Right kidney (tissue), 9 donors: ENCODE measurements at places on chromosomes 7 and 10.

- no peak for DNase-seq
Observed at GRCh38 chr7:5687936-5688630, 93.4 kb downstream of the RNF216 start.

GRCh38 chr10:104309980-104310978 is 28.0 kb downstream of the ITPRIP start:
- no peak for DNase-seq

DNA sequence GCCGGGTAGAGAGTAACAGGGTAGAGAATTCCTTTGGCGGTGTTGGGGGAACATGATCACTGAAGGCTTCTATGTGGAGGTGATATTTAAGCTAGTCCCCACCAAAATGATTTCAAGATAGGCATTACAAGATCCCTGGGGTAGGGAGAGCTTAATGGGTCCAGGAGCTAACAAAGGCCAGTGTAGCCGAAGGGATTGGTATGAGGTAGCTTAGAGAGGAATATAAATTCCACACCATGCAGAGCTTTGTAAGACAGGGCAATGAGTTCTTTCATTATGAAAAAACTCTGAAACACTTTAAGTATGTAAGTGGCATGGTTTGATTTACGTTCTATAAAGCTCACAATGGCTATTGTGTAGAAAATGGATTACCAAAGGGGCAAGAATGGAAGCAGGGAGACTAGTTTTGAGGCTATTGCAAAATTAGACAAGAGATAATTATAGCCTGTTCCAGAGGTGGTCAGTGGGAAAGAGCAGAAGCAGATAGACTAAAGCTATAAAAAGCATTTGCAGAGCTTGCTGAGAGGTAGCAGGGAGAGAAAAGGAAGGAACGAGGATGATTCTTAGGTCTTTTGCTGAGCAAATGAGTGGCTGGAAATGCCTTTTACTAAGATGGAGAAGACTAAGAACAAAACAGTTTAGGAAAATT is 119.7 kb upstream of the SLC25A13 start:
- DNase-seq: no peak

- no peak for DNase-seq
Observed at GRCh38 chr10:89074120-89074519, 83.5 kb downstream of the FAS start.

DNA sequence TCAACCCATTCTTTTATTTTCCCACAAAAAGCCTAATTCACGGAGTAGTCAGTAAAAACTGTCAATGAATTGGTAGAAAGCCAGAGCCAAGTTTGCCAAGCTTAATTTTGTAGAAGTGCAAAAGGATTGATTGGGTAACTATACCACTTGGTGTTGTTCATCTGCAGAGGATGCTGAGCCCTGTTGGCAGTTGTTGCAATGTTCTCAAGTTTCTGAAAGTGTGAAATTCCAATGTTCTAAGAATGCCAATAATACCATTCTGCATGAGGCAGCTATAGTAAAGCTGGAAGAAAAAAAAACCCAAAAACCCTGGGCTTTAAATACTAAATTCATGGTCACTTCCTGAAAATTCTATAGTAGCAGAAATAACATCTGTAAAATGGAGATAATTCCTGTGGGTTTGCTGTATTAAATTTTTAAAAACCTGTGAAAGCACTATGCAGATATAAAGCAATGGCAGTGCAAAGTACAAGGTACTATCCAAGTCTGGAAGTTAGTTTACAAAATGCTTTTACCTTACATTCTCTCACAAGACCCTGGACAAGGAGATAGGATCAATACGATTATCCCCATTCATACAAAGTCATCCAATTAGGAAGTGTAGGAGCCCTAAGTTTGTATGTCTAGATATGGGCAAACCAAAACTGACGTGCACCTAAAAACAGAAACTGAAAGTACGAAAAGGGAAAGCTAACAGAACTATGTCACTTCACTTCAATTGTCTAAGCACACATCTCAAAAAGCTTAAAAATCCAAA is 6.0 kb upstream of the PON1 start:
- no peak for DNase-seq

- DNase-seq: no peak
Observed at GRCh38 chr10:121627876-121628581, 29.8 kb upstream of the FGFR2 start.

DNA sequence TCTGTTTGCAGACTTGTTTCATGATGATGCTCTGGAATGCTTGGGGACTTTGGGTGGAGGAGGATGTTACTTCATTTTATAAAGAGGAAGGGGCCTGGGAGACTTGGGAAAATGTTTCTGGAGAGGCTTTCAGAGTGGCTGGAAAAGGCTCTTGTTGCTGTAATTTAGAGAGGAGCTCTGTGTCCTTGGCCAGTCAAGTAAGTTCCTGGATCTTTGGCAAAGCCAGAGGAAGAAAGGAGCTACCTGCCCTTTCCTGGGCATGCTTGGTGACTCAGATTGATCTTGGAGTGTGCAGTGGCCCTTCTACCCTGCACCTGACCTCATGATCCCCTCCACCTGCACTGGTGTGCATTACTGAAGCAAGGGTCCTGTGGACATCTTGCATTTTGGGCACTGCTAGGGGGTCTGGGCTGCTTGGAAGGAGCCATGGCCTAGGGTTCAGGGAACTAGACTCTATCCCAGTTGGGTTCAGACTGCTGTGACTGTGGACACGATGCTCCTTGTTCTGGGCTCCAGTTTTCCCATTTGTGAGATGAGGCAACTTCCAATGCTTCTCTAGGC is 56.1 kb downstream of the ADCYAP1R1 start:
- no peak for DNase-seq

DNA sequence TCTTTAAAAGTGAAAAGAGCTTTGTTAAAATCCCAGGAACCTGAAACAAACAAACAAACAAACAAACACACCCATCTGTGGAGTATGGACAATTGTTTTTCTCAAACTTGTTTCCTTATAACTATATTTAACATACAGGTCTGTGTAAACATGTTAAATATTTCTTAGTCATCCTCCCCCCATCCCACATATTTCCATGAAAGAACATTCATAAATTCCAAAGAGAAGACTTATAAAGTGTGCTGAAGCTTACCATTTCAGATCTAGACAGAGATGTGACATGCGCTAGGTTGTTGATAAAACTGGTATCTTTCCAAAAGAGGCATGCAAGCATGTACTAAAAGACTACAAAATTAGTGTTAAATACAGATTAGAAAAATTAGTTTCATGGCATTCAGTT is 6.5 kb downstream of the FKBP14 start:
- no peak for DNase-seq

GRCh38 chr7:7521259-7521658 is 14.4 kb downstream of the COL28A1 start:
- DNase-seq: no peak

DNA sequence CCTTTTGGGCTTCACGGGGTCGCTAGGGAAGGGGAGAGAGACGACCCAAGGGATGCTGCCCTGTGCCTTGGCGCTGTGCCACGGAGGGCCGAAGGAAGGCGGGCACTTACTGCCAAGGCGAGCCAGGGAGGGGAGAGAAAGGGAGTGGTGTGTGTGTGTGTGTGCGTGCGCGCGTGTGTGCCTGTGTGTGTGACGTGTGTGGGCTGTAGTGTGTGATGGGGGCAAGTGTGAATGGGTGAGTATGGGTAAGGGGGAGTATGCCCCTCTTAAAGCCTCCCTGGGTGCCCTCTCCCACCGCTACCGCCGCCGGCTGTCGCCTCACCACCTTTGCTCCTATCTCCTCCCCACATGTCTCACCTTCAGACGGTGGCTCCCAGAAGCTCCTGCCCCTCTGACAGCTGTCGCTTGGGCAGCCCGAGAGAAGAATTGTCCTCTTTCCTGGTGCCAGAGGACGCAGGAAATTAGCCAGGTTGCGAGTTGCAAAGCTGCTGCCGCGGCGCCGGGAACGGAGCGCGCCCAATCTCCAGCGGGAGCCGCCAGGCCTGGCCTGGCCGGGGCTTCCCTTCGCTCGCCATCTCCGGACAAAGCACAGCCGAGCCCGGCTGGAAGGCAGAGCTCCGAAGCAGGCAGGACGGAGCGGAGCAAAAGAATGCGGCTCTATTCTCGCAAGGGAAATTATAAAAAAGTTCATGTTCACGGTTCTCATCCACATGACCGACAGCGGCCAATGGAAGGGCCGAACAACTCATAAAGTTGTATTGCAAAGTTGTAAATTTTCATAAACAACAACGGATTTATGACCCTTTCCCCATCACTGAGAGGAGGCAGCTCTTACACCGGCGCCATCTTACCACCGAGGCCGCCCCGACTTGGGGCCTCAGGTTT is at the start of gene HOXA3:
Gene HOXA3 (minus strand): TSS at position 653 of the 885 bp plus-strand sequence. CDS start 41,943 bp downstream, outside the sequence.
- DNase-seq: peak; percentile 88

- DNase-seq: peak; percentile 48
Observed at GRCh38 chr7:19772841-19773760, at the start of gene TMEM196. Gene TMEM196, minus strand, starts transcription at chr7:19773617. Its CDS starts 921 bp downstream, at chr7:19772696.
